ENCODE measurements at places on chromosomes 4 and X.

GRCh38 chrX:130728208-130728607 lies 174.8 kb downstream of the ENOX2 start:
- DNase-seq, result no peak

- DNase-seq, result no peak
Measured at GRCh38 chr4:172050911-172051310, 237.7 kb downstream of the GALNTL6 start.

DNA sequence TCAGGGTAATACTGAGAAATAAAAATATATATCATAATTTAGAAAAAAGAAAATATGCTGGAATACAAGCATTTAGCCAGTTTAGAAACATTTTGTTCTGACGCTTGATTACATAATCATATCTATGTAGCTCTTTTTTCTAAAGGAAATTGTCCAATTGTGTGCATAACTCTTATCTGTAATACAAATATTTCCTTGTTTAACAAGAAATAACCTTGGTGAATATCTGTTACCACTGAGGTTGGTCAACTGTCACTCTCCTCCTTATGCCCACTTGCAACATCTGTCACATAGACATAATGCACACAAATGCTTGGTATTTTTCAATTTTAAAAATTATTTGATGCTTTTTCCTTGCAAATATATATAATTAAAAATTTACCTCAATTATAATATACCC lies 609.7 kb downstream of the TLL1 start:
- no peak for DNase-seq

- DNase-seq, result no peak
Measured at GRCh38 chrX:150759568-150760416, 66.6 kb downstream of the MTMR1 start.

DNA sequence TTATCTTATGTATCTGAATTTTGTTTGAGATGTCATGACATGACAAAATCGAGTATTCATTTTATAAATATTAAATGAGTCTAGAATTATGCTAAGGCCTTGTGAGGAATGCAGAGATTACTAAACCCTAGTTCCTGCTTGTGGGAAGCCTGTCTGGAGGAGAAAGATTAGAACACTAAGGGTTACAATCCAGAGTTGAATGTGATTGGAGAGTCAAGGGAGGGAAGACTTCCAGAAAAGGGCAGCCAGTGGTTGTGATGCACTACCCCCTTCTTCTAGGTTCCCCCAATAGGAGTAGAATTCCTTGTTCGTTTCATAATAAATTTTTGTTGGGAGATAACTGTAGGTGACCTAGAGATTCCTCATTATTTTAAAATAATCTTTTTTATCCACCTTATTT lies 141.1 kb downstream of the AFF1 start:
- no peak for DNase-seq

DNA sequence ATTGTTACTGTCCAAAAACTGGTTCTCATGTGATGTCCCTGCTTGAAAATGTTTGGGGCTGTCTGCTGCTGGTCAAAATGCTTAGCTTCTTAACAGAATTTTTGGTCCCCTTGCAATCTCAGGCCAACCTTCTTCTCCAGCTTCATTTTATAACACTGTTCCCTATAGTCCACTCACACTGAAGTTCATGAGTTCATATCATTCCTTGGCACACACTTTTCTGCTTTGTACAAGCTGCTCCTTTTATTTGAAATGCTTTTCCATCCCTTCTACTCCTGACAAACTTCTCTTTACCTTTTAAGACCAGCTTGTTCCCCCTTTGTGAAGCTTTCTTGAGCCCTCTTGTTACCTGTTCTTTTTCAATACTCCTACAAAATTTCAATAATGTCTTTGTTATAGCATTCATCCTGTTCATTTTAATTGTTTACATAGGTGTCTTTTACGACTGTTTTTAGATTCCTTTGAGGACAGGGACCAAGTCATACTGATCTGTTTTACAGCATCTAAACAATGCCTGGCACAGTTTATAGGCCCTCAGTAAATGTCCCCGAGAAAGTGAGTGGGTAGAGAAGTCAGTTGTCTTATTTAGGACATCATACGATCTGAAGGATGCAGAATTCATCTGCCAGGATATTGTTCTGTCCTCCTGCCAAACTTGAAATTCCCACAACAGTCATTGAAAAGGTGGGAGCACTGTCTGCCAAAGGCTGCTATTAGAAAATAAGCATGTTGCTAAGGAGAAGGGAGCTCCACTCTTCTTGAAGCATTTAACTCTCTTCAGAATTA lies 134.4 kb upstream of the BMPR1B start:
- no peak for DNase-seq

DNA sequence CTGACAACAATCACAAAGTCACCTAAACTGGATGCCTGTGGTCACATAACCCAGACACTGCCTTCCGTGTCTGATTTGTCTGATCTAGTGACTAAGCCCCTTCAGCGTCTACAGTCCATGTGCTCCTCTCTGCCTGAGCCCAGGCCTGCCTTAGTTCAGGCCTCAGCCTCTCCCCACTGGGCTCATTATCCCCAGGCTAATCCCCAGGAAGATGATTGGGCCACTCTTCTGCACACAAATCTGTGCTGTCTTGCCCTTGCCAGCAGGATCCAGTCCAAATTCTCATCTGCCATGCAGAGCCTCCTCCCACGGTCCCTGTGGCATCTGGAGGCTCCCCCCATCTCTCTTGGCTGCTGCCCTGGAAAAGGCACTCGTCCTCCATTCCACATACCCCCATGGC lies 96.5 kb downstream of the SLC2A9 start:
- DNase-seq, result no peak

DNA sequence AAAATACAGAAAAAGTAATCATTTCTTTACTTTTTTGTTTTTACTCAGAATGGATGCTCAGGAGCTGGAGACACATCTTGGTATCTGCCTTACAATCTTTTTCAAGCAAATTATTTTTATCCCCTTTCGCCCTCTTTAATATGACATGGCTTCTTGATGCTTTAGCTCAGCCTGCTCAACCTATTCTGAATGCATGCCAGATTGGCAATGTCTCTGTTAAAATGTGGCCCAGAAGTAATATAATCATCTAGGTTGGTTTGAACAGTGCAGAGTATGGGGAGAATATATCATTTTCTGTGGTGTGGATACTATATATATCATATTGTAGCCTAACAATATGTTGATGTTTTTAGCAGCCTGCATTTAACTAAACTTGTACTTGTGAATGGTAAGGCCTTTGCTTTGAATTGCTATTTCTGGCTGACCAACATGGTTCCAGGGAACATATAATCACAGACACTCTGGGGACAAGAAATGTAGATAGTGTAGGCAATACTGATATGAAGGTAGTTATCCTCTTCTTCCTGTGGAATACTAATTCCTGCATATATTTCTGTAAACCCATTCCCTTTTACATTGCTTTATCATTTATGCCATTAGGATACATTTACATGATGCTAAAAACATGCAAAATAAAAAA lies 282.7 kb downstream of the PPP3CA start:
- no peak for DNase-seq

GRCh38 chr4:155929833-155930232 lies 23.8 kb downstream of the CTSO start:
- no peak for DNase-seq

DNA sequence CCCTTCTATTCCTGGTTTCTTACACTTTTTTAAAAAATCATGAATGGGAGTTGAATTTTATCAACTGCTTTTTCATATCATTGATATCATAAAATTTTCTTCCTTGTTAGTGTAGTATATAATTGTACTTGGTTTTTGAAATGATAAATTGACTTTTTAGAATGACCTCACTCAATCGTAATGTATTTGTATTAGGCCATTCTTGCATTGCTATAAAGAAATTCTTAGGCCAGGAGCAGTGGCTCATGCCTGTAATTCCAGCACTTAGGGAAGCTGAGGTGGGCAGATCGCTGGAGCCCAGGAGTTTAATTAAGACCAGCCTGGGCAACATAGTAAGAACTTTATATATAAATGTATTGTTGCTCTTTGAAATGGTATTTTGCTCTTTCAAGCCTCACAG lies 6.3 kb downstream of the EXOC1 start:
- no peak for DNase-seq

GRCh38 chrX:49174723-49175122 lies 3.0 kb downstream of the PLP2 start:
- no peak for DNase-seq
